Nucleus accumbens (tissue), 56 donors: ENCODE measurements at places on chromosomes 1 and 21.

DNA sequence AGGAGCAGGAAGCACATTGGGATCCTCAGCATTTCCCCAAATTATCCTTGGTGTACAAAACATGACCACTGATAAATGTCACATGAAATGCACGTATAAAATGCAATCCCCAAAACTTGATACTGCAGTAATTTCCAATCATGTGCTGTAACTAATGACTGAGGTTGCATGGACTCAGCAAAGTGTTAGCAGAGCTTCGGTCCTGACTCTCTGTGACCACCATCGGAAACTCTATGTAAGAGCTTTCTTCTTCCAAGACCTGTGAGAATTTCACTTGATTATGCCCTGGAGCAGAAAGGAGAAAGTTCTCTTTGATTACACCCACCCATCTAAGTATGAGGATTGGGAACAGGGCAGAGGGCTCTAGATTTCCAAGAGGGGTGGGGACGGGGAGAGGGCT is 908 bp downstream of the CD53 start:
- DNase-seq = no peak

DNA sequence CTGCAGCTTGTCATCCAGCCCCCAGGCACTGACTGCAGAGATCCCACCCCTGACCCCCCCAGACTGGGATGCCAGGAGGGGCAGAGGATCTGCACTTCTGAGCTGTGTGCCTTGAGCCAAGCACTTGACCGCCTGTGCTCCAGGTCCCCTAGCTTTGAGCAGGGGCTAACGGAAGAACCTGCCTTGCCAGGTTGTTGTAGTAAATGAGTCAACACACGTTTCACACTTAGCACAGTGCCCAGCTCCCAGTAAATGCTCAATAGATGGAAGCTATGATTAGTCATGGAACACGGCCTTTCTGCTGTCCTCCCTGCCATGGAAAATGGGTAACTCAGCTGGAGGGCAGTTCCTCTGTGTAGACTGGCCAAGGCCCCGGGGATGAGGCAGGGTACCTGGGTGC is 24.1 kb downstream of the IFFO2 start:
- no peak for DNase-seq

DNA sequence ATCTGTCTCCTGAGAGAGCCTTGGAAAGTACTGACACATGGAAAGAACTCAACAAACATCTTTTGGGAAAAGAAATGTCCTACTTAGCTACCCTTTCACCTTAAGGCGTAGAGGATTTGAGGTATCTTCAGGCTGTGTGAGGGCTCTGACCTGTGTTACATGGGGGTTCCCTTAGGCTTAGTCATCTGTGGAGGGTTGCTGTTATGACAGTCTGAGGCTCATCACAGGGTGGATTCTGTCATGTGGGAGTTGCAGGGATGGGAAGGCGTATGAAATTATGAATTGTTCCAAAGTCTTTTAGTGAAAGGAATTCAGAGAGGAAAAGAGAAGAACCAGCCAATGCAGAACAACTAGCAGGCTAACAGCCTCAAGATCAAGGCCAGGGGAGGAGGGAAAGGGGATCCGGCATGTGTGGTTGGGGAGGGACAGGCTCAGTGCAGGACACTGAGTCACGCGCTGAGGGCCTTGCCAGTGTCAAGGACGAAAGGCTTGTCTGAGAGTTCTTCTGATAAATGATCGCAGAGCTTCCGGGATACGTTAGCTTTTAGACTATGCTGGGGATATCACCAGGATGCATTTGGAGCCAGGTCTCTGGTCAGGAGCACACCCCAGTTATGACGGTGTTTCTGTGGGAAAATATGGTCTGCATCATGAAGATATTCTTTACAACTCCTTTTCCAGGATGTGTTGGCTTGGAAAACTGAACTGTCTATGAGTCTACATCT is 24.6 kb upstream of the PLA2G2C start:
- DNase-seq = peak; percentile 48

- no peak for DNase-seq
Measured at GRCh38 chr1:97379387-97380075, 541.3 kb downstream of the DPYD start.

DNA sequence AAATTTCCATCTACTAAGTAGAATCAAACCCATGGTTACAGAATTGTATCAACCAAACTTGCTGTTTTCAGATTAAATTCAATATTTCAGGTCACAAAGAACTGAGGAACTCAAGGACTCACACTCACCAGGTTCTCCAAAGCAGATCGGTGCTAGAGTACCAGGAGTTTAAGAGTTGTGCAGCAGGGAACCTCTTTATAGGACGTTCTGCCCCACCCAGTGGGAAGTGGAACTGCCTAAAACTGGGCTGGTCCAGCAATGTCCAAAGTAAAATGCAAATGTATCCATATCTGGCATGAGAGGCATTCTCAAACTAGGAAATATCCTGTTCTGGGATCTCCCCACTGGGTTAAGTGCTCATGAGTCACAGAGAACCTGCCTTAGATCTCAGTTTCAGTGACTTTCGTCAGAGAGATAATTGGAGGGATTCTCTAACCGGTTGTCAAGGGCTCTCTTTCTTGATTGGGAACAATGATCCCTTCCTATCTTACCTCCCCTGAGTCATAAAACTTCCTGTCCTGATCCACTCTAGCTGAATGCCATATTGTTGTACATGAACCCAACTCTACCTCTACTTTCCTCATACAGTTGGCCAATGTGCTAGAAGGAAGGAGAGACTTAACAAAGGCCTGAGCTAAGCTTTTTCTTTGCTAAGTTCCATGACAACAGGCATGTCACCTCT is at the start of gene SPRR2D:
TSS of gene SPRR2D (minus strand) at position 171 of the 682 bp plus-strand sequence. CDS start 774 bp downstream, outside the sequence.
- DNase-seq = no peak

DNA sequence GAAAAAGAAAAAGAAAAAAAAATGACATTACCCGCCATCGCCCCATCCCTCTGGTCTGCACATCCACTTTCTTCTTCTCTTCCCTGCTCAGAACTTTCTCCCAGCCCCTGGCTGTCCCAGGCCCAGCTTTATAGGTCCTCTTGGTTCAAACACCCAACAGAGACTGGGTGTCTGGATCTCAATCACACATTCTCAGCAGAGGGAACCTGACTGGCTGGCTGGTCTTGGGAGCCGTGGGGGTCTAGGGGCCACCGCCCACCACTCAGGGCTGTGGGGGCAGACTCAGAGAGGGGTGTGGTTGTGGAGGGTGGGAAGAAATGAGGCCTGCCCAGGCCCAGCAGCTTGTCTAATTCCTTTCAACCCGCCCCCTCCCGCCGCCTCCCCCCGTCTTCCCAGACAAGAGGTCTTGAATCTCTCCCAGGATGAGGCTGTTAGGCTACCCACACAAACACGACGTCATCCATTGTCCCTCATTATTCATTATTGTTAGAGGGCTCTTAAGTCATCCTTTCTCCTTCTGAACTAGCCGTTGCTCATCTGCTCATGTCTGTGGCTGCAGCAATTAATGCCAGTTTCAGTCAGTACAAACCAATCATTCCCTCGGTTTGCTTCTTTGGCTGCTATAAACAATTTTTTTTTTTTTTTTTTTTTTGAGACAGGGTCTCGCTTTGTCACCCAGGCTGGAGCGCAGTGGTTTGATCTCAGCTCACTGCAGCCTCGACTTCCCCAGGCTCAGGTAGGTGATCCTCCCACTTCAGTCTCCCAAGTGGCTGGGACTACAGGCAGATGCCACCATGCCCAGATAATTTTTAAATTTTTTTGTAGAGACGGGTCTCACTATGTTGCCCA is 40.6 kb upstream of the CLIC4 start:
- DNase-seq = peak; percentile 20

GRCh38 chr1:83901547-83902155 is 97.3 kb downstream of the TTLL7 start:
- no peak for DNase-seq

DNA sequence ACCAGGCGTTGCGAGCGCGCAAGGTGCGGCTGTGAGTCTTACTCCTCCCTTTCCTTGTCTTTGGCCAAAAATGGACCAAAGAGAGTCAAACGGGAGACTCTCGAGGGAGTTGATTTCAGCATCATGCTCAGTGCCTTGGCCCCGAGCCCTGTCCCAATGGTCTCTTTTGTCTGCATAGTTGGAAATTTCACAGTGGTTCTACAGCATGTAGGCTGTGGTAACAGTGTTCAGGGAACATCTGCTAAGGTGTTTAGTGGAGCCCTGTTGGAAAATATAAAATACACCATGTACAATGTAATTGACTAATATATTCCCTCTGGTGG is 2.7 kb downstream of the CACNA1E start:
- no peak for DNase-seq

- DNase-seq = no peak
Measured at GRCh38 chr1:23408797-23409290, 15.7 kb downstream of the TCEA3 start.

- DNase-seq = no peak
Measured at GRCh38 chr1:178495158-178495557, 1.6 kb downstream of the CLEC20A start.

DNA sequence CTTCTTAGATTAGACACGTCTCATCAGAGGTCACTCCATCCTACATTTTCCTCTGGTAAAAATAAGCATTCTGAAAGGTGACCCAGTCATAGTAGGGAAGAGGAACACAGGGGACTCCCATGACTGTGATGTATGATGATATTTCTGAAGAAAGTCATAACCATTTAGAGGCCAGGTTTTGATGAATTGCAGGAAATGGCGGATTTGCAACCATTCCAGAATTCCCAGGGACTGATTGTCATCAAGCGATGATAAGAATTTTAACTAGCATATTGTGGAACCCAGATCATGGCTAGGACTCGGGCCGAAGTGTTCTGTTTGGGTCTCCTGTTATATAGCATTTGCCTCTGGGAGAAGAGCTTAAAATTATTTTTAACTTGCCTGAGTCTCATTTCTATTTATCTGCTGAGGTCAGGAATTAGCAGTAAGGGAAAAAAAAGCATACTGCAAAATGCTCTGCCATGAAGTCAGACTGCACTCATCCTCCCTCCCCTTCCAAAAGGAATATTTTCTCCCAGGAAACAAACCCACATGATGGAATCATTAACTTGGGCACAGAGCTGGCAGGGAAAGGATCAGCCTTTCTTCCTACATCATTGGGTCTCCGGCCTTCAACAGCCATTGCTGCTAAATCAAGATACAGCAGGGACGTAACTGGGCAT is 286.7 kb downstream of the HLX start:
- no peak for DNase-seq

DNA sequence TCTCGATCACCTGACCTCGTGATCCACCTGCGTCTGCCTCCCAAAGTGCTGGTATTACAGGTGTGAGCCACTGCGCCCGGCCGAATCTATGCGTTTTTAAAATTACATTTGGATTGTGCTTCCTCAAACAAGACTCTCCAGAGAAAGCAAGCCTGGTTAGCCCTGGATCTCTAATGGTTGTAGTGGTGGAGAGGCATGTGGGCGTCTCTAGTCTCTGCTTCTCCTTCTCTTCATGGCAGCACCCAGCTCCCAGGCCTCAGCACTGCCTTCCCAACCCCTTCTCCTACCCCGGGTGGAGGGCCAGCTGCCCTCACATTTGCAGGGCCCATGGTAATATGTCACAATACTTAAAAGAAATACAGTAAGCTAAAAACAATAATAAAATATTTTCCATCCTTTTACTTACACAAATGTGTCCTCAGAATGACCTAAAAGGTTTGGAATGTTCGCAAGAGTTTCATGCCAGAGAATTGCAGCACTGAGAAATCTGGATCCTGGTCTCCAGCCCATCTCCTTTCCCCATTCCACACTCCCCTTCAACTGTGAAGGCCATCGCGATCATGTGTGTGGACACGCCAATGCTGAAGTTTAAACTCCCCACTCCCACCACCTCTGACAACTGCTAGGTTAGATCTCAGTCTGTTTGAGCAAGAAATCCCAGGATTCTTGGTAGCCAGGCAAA is 7.0 kb downstream of the OR14I1 start:
- no peak for DNase-seq

GRCh38 chr1:231781892-231782291 is 155.3 kb downstream of the DISC1 start:
- no peak for DNase-seq

DNA sequence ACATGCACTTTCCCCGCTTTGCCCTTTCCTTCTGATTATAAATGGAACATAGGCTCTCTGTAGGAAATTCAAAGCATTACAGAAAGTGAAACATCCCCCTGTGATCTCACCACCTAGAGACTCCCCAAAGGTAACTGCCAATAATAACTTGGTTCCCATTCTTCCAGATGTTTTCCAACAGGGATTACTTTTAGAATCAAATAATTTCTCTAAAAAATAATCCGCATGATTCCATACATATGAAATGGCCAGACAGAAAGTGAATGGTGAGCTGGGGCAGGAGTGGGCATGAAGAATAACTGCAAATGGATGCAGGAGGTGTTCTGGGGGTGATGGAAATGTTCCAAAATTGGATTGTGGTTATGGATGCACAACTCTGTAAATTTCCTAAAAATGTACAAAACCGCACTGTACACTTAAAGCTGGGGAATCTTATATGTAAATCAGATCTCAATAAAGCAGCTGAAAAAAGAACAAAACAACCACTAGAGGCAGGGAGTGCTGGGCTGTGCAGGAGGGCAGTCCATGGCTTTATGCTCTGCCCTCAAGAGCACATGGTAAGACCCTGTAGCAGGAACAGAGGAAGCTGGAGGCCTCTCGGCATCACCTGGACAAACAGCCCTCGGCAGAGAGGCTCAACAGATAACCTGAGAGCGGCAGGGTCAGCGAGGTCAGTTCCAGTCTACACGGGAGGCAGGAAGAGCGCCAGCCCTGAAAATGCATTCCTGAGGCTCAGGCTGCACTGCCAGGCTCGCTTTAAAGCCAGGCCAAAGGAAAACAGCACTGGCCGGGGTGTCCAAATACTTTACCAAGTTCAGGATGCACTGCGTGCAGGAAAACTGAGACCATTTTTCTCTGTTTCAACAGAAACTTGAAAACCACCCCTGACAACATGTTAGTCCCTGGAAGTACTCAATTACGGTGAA is 39.7 kb downstream of the CAPZB start:
- no peak for DNase-seq

DNA sequence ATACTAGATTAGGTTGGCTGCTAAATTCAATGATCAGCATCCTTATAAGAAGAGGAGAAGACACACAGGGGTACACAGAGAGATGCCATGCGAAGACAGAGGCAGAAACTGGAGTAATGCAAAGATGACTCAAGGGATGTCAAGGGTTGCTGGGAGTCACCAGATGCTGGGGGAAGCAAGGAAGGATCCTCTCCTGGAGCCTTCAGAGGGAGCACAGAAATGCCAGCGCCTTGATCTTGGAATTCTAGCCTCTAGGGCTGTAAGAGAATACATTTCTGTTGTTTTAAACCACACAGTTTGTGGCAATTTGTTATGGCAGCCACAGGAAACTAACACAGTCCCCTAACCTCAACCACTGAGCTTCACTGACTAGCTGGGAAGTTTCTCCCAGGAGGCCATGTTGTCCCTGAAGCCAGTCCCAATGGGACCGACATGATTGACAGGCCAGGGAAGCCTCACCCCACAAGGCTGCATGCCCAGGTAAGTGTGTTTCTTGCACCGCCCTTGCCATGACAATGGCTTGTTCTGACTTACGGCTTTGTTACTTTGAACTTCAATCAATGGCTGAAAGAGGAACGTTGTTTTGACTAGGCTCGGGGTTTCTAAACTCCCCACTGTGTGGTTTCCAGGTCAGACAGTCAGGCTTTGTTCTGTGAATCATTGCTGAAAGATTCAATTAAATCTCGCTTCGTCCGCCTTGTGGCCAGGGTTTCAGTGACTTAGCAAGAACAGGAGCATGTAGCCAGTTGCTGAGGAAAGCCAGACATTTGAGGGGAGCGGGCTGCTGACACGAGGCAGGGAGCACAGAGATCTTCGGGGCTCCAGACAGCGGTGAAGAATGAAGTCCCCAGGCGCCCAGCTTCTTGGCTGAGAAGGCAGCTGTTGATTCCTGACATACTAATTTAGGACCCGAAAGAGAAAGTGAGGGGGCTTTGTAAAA is 62.3 kb downstream of the RUNX1 start:
- DNase-seq = no peak

GRCh38 chr1:209349363-209350308 is 233.9 kb upstream of the CAMK1G start:
- DNase-seq = no peak
